Fibroblast of gingiva (primary cell): ENCODE measurements at places on chromosomes 5 and 9.

GRCh38 chr9:72600671-72601070, 79.3 kb downstream of the TMC1 start:
- peak; percentile 25 for DNase-seq

DNA sequence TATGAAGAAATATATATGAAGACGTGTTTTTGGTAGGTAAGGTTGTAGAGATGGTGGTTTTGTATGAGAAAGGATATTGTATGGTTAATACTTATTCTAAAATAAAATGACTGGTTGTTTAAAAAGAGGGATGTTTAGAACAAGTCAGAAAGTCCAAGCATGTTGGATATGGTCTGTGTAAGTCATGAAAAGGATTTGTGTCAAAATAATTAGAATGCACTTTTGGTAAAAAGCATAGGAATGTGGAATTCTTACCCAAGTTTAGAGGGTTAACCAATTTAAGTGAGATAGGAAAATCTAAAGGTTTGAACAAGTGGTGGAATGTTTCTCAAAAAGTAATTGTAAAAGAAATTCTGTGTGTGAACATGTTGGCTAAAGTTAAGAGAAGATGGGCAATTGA, 1556.5 kb upstream of the C9orf72 start:
- no peak for DNase-seq

GRCh38 chr5:76604838-76605237, 18.4 kb downstream of the F2RL2 start:
- peak; percentile 62 for DNase-seq

DNA sequence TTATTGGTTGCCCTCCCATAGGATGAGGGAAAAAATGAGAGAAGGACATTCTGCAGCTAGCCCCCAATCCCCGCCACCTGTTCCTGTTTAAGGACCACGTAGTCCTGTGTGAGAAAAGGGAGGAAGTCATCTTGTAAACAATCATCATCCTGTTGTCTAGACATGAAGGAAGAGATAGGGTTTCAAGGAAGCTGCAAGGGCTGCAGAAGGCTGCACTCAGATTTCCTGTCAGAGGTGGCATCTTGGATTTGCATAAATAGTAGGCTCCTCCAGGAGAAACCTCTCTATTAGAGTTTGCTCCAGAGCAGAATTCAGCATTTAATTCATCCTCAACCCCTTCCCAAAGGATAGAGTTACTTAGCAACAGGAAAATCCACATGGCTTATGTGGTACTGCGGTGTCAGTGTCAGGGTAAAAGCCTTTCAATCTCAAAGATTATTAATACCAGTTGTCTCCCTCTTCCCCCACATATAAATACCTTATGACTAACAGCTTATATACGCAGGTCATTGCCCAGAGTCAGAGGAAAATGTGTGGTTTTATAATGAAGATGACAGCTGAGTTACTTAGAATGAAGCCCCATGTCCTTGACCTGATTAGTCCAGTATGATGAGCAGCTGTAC, 4.6 kb upstream of the DNAJC18 start:
- peak; percentile 63 for DNase-seq
